GM10248 (cell line): ENCODE measurements at places on chromosomes 3 and 15.

DNA sequence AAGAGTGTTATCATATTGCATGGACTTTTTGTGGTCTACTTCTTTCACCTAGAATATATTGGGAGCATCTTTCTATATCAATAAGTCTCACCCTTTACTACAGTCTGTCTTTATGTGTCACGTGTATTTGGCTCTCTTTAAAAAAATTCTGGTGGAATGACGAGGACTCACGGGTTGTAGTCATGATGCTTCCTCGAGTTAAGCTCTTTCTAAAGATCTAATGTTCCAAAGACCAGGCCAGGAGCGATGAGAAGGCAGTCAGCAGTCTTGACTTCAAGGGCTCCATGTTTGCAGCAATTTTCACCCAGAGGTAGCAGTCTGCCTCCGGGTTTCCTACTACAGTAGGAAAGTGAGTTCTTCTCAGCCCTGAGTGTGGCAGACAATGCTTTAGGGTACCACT lies 88.9 kb downstream of the FRMD4B start:
- DNase-seq, result no peak

DNA sequence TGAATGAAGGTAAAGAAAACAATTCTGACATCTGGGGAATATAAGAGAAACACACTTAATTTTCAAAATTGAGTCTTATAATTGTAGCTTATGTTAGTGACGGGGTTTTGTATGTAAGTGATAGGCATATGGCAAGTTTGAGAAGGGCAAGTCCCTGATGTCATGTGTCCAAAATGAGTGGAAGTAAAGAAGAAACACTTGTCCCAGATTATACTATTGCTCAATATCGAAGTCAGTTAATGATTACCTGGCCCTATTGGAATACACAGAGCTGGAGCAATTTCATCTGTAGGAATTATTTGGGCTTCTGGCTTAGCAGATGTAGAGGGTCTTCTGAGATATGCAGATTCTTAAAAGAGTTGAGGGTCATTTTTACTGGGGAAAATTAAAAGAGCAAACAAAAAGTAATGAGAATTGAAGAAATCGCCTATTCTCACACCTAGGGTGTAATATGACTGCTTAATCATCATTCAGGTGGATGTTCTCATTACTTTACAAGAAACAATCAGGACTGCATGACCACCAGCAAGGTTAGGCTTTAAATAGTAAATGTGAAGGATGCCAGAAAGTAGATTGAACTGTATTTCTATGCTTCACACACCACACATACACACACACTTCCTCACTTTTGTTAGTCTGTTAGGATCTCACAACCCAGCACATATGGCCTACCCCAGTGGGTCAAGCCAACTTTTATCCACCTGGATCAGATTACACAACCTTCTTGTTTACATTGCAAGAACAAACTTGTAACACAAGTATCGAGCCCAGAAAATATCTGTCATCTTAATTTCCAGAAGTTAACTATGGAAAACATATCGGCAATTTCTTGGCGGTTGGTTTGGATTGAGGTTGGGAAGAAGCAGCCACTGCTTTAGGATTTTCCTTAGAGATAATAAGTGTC lies 183.3 kb upstream of the LRRC3B start:
- no peak for DNase-seq

- no peak for DNase-seq
Measured at GRCh38 chr15:55320238-55320550, 1.2 kb downstream of the PIGB start.

GRCh38 chr15:77243135-77243534 lies 172.2 kb upstream of the TSPAN3 start:
- DNase-seq, result no peak

DNA sequence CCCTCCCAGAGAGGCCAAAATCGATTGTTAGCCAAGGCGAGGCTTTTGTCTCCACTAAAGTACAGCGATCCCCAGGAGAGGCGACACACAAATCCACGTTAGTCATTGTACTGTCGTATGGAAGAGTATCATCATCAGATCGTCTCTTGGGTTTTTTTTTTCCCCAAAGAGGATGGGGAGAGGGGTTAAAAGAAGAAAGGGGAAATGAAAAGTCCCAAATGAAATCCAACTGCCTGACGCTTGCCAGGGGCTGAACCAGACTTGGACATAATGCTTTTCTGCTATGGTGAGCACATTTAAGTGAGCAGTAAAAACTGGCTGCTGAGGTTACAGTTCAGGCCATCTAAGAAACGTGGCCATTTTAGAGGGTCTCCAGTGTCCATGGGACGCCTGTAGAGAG lies 37.9 kb upstream of the CTSH start:
- no peak for DNase-seq

DNA sequence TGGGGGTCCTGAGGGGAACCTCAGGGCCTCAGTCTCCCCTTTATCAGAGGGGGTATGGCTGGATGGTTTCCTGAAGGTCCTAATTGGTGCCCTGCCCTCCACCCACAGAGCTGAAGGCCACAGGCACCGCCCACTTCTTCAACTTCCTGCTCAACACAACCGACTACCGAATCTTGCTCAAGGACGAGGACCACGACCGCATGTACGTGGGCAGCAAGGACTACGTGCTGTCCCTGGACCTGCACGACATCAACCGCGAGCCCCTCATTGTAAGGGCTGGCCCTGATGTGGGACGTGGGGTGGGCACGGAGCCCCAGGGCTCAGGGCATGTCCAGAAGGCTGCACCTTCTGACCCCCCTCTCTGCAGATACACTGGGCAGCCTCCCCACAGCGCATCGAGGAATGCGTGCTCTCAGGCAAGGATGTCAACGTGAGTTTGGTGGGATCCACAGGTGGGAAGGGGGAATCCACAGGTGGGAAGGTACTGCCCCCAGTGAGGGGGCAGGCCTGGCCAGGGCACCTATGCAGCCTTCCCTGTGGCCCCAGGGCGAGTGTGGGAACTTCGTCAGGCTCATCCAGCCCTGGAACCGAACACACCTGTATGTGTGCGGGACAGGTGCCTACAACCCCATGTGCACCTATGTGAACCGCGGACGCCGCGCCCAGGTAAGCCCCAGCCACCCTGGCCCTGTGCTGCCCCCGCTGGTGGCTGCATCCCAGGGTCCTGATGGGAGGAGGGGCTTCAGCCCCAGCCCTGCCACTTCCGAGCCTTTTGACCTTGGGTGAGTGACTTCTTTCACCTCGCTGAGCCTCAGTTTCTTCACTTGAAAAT lies 17.5 kb upstream of the GNAT1 start:
- no peak for DNase-seq

- no peak for DNase-seq
Measured at GRCh38 chr15:57334257-57334656, 42.0 kb upstream of the CGNL1 start.

GRCh38 chr15:45471151-45471550 lies 51.4 kb downstream of the SLC30A4 start:
- DNase-seq, result no peak
